NCI-H1105 treated with DMSO at 0.1 percent for 48 hours (cell line): ENCODE measurements at places on chromosomes 4 and X.

GRCh38 chr4:155639704-155640523 is 26.7 kb upstream of the GUCY1A1 start:
- DNase-seq: no peak

GRCh38 chr4:152929888-152930287 is 6.2 kb upstream of the FHDC1 start:
- DNase-seq: no peak

- no peak for DNase-seq
Observed at GRCh38 chr4:27616166-27616565, 755.5 kb downstream of the STIM2 start.

- no peak for DNase-seq
Observed at GRCh38 chr4:6692379-6692778, 1.3 kb upstream of the S100P start.

- peak; percentile 21 for DNase-seq
Observed at GRCh38 chr4:122930862-122931261, 8.5 kb upstream of the NUDT6 start.

DNA sequence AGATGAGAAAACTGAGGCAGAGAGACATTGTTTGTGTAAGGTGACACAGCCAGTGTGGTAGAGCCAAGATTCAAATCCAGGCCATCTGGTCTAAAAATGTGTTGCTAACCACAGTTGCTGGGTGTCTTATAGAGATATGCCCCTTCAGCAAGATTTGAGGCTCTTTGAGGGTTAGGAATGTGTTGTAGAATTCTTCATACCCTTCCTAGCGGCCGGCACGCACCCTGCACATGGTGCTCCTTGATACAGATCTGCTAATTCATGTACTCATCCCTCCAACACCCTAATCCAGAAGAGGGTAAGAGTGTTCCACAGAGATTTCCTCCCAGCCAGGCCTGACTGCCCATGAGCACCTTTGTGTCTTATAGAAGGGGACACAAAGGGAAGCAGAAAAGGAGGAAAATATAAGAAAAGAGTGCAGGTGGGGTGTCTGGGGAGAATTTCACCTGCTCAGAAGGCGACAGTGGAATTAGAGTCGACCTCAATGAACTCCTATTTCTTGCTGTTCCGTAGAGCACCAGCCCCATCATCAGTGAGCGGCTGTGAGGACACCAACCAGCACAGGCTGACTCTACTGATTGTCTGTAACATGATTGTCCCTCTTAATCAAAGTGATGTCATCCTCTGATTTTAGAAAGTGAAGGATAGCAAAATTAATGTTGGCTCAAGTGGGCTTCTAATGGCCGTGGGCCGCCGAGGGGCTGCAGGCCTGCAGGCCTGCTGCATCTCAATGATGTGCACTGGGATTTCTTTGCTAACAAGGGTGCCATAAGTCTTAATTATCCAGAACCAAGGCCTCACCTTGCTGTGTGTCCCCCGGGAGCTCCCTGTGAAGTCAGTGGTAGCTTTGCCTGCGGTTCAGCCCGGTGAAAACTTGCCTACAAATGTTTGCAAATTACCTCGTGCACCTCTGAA is 24.2 kb upstream of the SMIM20 start:
- no peak for DNase-seq

DNA sequence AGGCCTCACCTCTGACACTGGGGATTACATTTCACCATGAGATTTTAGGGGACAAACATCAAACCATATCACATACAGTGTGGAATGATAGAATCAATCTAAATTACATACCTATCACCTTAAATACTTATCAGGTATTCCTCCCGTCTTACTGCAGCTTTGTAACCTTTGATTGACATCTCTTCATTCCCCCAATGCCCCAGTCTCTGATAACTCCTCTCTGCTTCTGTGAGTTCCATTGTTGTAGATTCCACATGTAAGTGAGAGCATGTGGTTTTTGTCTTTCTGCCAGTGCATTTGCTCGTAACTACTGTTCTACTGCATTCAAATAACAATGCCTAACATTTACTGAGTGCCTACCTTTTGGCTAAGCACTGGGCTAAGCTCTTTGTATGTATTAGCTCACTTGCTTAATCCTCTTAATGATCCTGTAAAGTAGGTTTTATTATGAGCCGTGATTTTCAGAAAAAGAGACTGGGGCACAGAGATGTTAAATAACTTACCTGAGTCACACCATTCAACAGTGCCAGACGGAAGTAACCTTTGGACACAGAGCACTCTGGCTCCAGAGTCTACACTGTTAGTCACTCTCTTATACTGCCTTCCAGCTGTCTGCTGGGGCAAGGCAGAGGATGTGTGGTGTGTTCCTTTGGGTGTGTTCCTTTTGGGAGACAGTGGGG is 63.7 kb upstream of the ESX1 start:
- no peak for DNase-seq

DNA sequence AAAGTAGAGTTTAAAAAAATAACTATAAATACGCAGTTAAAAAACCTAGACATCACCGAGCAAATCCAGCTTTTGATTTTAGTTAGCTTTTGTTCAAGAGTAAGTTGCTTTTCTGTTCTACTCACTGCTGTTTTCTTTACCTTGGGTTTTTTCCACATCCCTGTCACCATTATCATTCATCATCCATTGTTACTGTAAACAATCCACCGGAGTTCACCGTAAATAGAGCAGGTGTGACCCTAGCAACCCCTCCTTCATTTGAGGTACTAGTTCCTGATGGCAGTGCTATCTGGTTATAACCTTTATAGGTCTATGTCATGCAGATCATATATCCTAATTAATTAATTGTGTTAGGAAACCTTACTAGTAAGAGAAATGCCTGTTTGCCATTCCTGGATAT is 43.0 kb upstream of the TEX13D start:
- DNase-seq: peak; percentile 64

- peak; percentile 11 for DNase-seq
Observed at GRCh38 chrX:128975745-128976144, 547.5 kb downstream of the SMARCA1 start.

- no peak for DNase-seq
Observed at GRCh38 chr4:152014280-152014679, 253.5 kb upstream of the GATB start.

- DNase-seq: no peak
Observed at GRCh38 chr4:99536848-99537247, 26.0 kb downstream of the C4orf17 start.

DNA sequence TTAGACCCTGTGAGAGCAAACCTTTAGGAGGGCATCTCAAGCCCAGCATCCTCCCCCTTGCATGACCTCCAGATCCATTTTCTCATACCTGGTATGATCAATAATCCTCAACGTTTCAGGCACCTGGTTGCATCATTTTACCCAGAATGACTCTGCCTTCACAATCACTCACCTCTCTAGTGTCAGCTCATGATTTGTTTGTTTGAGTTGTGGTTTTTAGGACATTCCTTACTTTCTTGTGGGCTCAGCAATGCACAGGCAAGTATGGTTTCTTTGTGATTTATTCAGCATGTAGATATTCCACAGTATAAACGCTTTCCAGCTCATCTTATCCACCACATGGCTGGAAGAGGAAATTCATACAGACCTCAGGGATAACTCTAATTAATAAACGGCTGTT is 93.6 kb upstream of the CPEB2 start:
- DNase-seq: no peak

DNA sequence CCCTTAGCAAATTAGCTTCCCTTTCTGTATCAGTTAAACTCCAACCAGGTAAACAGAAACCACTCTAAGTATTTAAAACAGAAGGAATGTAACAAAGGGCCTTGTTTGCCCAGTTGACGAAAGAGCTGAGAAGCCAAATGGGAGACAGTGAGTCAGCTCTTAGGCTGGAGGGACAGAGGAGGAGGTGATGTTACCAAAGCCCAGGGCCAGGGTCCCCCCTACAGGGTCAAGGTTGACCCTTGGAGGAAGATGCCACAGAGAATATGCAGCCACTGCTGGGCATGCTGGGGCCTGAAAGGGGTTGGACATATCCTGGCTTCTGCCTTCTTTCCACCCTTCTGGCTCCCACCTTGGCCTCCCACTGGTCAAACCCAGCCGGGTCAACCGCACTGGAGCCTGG is 38.3 kb upstream of the LGI2 start:
- DNase-seq: no peak

- DNase-seq: no peak
Observed at GRCh38 chr4:120517966-120518365, 404.6 kb downstream of the PRDM5 start.

DNA sequence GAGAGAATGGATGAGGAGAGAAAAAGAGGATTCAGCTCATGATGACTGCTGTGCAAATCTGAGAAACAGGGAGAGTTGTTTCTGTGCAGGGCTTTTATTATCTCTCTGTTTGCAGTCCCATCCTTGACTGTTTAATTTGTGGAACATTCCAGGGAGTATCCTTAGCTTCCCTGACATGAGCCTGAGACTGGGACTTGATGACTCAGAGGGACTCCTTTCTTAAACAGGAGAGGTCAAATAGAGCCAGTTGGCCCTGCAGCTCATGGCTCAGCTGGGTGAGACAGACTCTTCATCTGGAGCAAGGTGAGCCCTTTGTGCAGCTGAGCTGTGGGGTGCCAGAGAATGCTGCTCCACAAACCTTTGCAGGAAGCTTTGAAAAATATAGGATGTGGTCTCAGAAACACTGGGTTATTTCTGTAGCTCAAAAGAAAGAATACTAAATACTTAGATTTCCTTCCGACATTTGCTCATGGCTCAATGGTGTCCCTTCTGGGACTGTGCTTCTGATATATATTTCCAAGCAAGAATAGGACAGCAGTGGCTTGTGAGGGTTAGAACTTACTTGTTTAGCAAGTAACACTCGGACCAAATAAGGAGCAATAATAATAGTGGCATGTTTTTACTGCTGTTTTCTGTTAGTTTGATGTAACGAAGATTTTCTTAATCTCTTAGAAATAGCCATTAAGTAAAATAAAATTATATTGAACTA is 14.5 kb downstream of the ARHGAP24 start:
- no peak for DNase-seq
